GM23338 (cell line): ENCODE measurements at places on chromosomes 16 and 17.

DNA sequence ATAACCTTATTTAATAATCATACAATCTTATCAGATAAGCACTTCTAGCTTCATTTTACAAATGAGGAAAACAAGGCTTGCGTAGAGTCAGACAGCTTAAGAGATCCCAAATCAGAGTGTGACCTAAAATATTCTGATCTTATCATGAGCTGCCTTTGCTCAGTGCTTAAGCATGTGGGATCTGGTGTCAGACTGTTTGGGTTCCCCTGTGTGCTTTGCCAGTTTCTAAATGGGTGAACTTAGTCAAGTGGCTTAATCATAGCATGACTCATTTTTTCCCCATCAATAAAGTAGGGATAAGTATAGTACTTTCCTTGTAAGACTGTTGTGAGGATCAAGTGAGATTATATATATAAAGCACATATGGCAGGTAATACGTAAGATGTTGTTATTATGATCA is 612.6 kb upstream of the C16orf82 start:
- no peak for DNase-seq

- DNase-seq, result no peak
Measured at GRCh38 chr16:72552654-72553053, 380.7 kb upstream of the PMFBP1 start.

DNA sequence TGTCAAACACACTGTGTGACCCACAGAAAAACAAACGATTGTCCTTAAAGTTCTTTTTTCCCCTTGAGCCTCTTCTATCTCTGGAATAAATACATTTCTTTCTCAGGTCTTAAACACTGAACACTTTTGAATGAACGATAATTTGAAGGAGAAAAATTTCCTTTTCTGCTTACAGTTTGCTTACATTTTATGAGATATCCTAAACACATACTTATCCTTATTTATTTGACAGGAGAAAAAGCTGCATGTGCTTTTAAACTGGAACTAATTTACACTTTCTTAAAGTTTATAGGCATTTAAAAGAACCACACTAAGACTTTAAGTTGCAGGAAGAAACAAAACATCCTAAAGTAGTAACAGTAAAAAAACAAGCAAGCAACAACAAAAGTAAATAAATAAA is 4.7 kb upstream of the IGF2BP1 start:
- DNase-seq, result no peak

GRCh38 chr17:29344201-29344856 is 45.8 kb upstream of the TAOK1 start:
- no peak for DNase-seq

DNA sequence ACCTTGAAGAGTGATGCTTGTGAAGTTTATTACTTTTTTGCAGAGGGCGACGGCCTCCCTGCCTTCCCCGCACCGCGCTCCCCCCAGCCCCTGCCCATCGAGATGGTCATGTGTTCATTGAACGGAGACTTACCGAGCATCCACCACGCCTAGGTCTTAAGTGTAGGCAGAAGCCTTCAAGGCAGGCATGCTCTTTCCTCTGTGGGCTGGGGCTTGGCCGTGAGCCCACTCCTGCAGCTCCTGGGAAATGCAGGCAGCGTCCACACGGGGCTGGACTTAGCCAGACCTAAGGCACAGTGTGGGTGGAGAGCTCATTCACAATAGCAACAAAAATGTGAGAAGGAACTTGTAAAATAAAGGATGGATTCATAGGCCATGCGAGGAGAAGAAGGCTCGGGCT is 19.2 kb downstream of the RNF213 start:
- DNase-seq, result no peak

- DNase-seq, result no peak
Measured at GRCh38 chr17:70378076-70378475, 208.7 kb downstream of the KCNJ2 start.

GRCh38 chr16:57637020-57637419 is 8.6 kb downstream of the ADGRG1 start:
- DNase-seq, result no peak

DNA sequence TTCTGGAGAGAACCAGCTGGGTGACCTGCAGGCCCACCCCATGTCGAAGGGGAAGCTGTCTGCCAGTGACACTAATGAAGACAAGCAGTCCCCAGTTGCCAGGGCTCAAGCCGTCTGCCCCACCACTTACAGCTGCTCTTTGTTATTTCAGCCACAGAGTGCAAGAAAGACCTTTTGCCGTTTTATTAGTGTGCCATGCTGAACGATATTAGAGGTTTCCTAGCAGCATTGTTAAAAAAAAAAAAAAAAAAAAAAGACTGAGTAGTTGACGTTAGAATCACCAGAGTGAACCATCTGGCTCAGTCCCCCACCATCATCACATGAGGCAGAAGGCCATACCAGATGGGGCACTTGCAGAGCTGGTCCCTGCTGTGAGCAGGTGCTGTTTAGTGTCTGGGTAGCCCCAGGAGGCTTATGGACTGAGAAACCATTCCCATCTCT is 26.5 kb upstream of the SLC39A11 start:
- no peak for DNase-seq

- no peak for DNase-seq
Measured at GRCh38 chr16:23868136-23868535, 32.4 kb downstream of the PRKCB start.

- no peak for DNase-seq
Measured at GRCh38 chr16:17419266-17419665, 51.5 kb downstream of the XYLT1 start.

DNA sequence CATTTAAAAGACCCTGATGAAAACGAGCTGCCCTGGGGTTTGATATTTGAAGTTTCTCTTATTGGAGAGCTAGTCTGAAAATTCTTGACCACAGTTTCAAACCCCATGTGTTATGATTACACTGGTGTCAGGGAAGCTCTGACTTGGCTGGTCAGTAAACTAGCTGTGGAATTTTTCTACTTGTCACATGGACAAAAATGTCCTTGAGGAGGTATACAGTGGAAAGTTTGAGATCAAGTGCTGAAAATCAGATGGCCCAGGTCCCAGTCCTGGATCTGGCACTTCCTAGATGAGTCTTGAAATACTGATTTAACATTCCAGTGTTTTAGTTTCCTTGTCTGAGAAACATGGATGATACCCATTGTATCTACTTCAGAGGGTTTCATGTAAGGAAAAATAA is 30.7 kb upstream of the SOX9 start:
- no peak for DNase-seq

DNA sequence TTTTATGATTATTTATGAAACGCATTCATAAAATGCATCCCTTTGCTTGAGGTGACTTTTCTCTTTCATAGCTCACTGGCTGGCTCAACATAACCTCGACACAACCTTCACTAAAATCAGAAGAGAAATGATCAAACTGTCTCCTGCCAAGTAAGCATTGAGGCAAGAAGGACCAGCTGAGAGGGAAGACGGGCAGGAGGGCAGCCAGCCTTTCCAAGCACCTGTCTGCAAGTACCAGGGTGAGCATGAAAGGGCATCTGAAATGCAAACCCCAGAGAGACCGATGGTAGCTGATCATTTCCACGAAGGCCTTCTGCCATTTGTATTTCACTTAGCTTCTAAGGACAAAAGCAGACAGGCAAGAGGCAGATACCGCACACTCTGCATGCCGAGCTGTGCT is 52.1 kb upstream of the RPH3AL start:
- DNase-seq, result no peak

GRCh38 chr17:77555121-77555591 is 403.3 kb upstream of the TNRC6C start:
- DNase-seq, result no peak

DNA sequence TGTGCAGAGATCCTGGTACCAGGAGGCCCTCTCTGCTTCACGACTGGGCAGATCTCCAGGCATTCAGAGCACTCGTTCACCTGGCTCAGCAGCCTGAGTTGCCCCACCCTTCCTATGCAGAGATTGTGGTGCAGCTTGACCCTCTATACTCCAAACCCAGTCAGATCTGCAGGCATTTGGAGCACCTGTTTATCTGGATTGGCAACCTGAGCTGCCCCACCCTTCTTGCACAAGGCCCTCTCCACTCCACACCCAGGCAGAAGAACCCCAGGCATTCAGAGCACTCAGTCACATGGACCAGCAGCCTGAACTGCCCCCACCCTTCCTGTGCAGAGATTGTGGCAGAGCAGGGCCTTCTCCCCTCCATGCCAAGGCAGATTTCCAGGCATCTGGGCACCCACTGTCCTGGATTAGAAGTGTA is 88.4 kb upstream of the CDH5 start:
- DNase-seq, result no peak

DNA sequence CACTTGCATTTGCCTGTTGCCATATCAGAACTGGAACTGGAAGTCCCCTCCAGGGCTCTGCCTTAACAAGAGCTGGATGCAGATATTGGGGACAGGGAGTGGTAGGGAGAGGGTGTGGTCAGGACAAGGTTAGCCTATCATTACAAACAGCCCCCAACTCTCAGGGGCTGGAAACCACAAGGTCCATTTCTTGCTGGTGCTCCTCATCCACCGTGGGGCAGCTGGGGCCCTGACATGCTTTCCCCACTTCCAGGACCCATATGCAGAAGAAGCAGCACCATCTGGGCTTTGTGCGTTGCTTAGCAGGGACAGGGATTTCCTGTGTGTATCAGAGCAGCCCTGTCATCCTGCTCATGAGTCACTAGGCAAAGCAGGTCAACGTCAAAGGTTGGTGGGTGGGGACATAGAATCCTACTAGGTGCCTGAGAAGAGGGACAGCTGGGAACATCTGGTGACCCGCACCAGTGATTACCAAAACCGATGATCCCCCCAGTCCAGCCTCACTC is 26.9 kb downstream of the RGS9 start:
- DNase-seq, result no peak

DNA sequence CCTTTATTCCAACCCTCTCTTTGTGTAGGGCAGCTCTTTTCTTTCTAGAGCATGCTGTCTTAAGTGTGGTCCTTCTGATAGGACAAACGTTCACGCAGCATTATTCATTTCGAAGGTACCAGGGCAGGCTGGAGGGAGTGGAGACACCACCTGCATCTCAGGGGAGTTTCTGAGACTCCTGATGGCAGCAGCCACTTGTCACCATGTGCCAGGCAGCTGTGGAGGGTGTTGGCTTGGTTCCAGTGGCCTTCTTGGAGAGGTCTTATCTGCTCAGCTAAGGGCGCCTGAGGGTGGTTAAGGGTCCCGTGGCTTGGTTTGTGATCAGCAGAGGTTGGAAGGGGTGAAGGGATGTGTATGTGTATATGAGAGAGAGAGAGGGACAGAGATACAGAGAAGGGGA is 257.1 kb upstream of the EEF2KMT start:
- no peak for DNase-seq
